ENCODE measurements at places on chromosomes 12 and 14. TPM values are rescaled to one million over a fixed set of nuclear protein-coding genes. Genes with fewer than 3 reads are reported as not detected.

PTGER2 gene
- 1.3 TPM for total RNA-seq

NPAS3 gene
- not detected for total RNA-seq

SMIM41 gene
- total RNA-seq: not detected

PLEK2 gene
- 28.3 TPM for total RNA-seq

TCL1B gene
- total RNA-seq: not detected

ZNF385A gene
- total RNA-seq: 17.2 TPM

CLEC1A gene
- not detected for total RNA-seq

ACSS3 gene
- not detected for total RNA-seq

CMKLR1 gene
- not detected for total RNA-seq

NPFF gene
- not detected for total RNA-seq

RNASE7 gene
- not detected for total RNA-seq

LRRC43 gene
- total RNA-seq: 0.27 TPM

PRH2 gene
- not detected for total RNA-seq

CLEC9A gene
- not detected for total RNA-seq

TAS2R7 gene
- total RNA-seq: not detected

AQP6 gene
- total RNA-seq: not detected

B3GNT4 gene
- 0.80 TPM for total RNA-seq

PZP gene
- not detected for total RNA-seq

JAG2 gene
- 13.6 TPM for total RNA-seq

PUS1 gene
- total RNA-seq: 84.1 TPM

CATSPERB gene
- total RNA-seq: not detected

PTPRR gene
- total RNA-seq: 0.19 TPM

G2E3 gene
- 19.6 TPM for total RNA-seq

CFAP54 gene
- total RNA-seq: 0.91 TPM

SAMD15 gene
- 2.2 TPM for total RNA-seq

ZFHX2 gene
- total RNA-seq: 1.2 TPM

Measured in A549 treated with RU486 at 1 μM for 4 hours (cell line).